ENCODE measurements at places on chromosomes 3 and 15. TPM values are rescaled to one million over a fixed set of nuclear protein-coding genes. Genes with fewer than 3 reads are reported as not detected.

DNA sequence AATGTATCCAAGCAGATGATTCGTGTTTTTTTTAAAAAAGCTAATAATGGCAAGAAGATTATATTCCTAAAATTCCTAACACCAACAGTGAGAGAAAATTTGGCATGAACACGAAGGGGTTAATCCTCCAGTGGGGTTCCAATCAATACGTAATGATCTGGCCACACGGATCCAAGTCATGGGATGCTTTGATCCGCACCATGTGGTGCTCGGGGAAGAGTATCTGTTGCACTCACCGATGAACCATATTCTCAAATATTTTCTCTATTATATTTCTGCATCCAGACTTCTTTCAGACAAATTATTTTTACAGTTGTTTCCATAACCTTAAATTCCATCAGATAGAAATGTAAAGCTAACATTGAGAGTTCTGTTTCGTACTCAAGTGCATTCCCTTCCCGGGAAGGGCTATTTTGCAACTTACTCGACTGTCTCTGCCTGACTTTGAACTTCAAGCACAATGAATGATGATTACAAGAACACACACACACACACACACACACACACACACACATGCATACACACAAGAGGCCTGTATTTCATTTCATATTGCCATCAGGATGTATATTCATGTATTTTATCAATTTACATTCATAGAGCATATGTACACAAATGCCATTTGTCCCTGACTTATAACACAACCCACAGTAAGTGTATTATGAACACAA, 567.2 kb downstream of the FOXP1 start:
- H3K4me3 ChIP-seq = no peak overlapping the region
- no peaks in the 10 kb centered on the region for H3K4me1 ChIP-seq
- no peak overlapping the region for H3K27ac ChIP-seq
- DNase-seq = no peak
- H3K36me3 ChIP-seq = peaks cover 13% of the 10 kb centered on the region
- no peaks in the 10 kb centered on the region for H3K27me3 ChIP-seq

The OR5K2 gene
- total RNA-seq = not detected

The GUCA1C gene
- total RNA-seq = not detected

The GPR149 gene
- not detected for total RNA-seq

The FOXL2 gene
- 0.09 TPM for total RNA-seq

All from neural crest cell (in vitro differentiated cells).